ENCODE measurements at places on chromosomes 7 and 10.

- peak; percentile 79 for DNase-seq
These were observed 1197.8 kb upstream of the SORCS1 start for GRCh38 chr10:108362296-108362695.

DNA sequence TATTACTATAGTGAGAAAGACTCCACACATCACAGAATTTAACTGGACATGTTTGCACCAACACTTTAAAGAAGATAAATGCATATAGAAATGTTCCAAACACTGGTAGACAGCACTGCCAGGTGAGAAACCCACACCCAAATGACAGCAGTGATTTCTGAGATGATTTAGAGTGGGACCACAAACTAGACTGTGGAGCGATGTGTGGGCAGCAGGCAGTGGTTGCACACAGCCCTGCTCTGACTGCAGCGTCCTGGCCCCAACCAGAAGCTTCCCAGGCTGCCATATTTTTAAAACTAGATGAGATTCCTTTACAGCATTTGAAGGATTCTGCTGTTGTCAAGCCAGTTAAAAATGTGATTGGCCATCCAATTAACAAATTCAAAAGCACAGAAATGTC is 47.7 kb upstream of the COMMD3 start:
- DNase-seq: no peak

DNA sequence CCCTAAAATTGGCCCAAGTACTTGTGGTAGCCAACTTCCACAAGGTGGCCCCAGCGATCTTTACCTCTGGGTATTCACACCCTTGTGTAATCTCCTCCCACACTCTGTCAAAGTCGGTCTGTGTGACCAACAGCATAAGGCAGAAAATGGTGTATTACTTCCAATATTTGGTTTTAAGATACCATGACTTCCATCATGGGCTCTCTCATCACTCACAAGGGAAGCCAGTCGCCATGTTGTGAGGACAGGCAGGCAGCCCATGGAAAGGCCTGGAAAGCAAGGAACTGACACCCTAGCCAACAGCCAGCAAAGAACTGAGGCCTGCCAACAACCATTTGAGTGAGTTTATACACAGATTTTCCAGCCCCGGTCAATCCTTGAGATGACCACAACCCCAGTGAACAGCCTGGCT is 91.0 kb upstream of the KMT2E start:
- DNase-seq: peak; percentile 94

- DNase-seq: peak; percentile 1
These were observed 263.4 kb downstream of the CDC14C start for GRCh38 chr7:49187543-49188268.

GRCh38 chr10:49227406-49227805 is 39.2 kb upstream of the TMEM273 start:
- DNase-seq: no peak

GRCh38 chr7:23020742-23021401 is 6.9 kb upstream of the HYCC1 start:
- no peak for DNase-seq

All from hematopoietic multipotent progenitor cell treated with erythropoietin and hydrocortisone succinate and interleukin-3 and kit ligand, for 4 days (in vitro differentiated cells).